ENCODE measurements at places on chromosomes 6 and 20.

GRCh38 chr6:138416206-138416605 is 12.2 kb downstream of the HEBP2 start:
- peak; percentile 96 for DNase-seq

DNA sequence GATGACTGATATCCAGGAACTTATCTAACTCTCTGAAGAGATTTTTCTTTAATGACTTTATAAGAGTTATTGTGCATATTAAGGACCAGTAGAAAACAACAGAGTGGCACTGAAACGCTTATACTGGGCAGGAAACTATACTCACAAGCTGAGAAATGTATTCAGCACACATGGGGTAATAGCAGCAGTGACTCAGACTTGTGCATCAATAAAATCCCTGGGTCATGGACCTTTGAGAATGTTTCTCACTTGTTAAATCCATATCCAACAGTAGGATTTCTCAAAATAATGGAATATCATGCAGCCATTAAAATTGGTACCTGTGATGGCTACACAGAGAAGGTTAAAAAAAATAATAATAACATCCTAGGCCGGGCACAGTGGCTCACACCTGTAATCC is 219.5 kb downstream of the BTBD9 start:
- no peak for DNase-seq

GRCh38 chr6:13832778-13833177 is 18.4 kb upstream of the MCUR1 start:
- no peak for DNase-seq

- peak; percentile 86 for DNase-seq
Observed at GRCh38 chr20:63942250-63942951, 13.8 kb downstream of the UCKL1 start.

- no peak for DNase-seq
Observed at GRCh38 chr6:39200498-39201020, 28.7 kb downstream of the KCNK5 start.

- DNase-seq = peak; percentile 40
Observed at GRCh38 chr6:63516186-63516944, 55.9 kb upstream of the LOC128125822 start.

DNA sequence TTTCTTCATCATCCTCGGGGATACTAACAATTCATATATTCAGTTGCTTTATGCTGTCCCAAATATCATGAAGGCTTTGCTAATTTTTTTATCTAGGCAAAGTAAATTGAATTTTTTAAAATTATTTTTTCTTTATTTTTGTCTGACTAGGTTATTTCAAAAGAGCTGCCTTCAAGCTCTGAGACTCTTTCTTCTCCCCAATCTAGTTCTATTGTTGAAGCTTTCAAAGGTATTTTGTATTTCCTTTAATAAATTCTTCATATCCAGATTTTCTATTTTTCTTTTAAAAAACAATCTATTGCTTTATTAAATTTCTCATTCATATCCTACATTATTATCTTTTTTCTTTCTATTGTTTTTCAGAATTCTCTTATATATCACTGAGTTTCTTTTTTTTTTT is 16.8 kb downstream of the TRIM15 start:
- no peak for DNase-seq

GRCh38 chr6:13400772-13401171 is 72.4 kb upstream of the TBC1D7 start:
- no peak for DNase-seq

- DNase-seq = no peak
Observed at GRCh38 chr6:7267466-7268091, 45.4 kb downstream of the SSR1 start.

DNA sequence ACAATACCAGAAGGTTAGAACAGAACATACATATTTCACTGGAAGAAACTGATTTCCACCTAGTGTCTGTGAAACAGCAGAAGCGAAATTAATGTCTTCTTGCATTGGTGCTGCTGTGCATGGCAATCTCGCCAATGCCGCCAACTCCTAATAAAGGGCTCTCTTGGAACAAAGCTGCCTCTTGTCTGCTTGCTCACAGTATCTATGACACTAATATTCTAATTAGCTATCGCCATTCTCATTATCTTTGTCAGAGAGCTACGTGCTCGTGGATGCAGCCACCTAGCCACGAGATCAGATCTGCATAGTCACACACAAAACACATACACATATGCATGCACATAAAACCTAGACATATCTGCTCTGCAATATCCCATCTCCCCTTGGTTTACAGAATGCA is 145.9 kb upstream of the OLIG3 start:
- DNase-seq = no peak

GRCh38 chr20:39876976-39877635 is 811.9 kb downstream of the MAFB start:
- DNase-seq = no peak

Measured in trophoblast cell (in vitro differentiated cells and primary cell).